Aorta (tissue), 5 donors: ENCODE measurements at places on chromosomes 7 and 10. TPM values are rescaled to one million over a fixed set of nuclear protein-coding genes. Genes with fewer than 3 reads are reported as not detected.

AKAP9 gene
- 21.7 TPM for polyA plus RNA-seq

CNPY1 gene
- not detected for polyA plus RNA-seq

GRCh38 chr7:19958309-19958896 is 185.0 kb upstream of the TMEM196 start:
- no peak for DNase-seq

DNA sequence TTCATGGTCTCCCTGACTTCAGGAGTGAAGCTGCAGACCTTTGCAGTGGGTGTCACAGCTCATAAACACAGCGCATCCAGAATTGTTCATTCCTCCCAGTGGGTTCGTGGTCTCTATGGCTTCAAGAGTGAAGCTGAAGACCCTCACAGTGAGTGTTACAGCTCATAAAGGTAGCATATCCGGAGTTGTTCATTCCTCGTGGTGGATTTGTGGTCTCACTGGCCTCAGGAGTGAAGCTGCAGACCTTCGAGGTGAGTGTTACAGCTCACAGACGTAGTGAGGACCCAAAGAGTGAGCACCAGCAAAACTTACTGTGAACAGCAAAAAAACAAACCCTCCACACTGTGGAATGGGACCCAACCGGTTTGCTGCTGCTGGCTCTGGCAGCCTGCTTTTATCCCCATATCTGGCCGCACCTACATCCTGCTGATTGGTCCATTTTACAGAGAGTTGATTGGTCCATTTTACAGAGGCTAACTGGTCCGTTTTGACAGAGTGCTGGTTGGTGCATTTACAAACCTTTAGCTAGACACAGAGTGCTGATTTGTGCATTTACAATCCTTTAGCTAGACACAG is 308.8 kb downstream of the PTPRN2 start:
- no peak for DNase-seq
